ENCODE measurements at places on chromosomes 13 and 19.

- no peak for DNase-seq
Measured at GRCh38 chr13:113589251-113589960, 4.9 kb downstream of the TFDP1 start.

DNA sequence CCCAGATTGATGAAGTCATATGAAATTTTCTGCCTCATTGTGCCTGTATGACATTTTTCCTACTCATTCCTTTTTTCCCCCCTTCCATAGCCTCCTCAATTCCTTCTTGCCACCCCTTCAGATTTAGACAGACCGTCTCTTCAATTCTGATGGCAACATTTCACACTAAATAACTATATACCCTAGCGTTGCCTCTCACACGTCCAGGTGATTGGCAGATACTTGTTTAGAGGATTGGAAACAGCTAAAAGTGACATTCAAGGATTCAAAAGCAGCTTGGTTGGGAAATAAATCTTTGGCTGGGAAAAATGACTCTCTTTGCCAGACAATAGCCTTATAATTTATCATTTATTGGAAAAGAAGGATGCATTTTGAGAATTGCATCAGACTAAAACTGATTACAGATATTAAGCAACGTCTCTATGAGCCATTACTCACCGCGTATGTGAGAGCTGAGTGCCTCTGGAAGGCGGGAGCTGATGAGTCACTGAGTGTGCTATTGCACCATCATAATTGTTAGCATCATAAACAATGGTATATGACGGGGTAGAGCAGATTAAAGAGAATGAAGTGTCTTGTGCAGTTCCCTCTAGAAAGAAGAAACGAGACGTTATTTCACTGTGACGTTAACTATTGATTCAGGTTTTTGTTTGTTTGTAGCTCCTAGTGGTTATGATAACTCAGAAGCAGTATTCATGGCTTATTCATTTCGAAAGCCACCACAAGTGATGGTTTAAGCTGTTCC lies 61.1 kb upstream of the FAM216B start:
- DNase-seq = no peak

DNA sequence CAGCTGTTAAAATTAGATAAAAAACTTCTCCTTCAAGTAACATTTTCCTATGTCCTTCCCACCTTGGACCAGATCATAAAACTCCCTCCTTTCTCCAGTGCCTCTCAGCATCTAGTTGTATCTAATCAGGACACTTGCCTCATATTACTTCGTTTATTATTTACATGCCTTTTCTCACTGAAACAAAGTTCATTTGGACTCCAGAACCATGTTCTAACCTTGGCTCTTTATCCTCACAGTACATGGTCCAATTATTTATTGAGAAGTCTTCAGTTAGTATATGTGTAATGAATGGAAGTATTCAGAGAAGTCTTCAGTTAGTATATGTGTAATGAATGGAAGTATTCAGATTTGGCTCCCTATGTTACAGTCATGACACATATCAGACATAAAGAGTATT lies 342.7 kb downstream of the OXGR1 start:
- DNase-seq = no peak

GRCh38 chr19:35000647-35001501 lies 751 bp downstream of the GRAMD1A start:
- DNase-seq = no peak

DNA sequence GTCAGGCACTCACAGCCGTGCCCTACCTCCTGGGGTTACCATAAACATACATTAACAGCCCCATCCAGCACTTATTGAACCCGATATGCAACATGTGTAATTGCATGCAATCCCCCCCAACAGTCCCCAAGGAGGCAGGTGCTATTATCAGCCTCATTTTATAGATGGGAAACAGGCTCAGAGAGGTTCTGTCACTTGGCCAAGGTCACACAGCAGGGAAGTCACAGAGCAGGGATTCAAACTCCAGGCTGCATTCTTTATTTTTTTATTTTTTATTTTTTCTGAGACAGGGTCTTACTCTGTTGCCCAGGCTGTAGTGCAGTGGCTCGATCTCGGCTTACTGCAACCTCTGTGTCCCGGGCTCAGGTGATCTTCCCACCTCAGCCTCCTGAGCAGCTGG lies 38.4 kb upstream of the TNFAIP8L1 start:
- DNase-seq = no peak

- DNase-seq = no peak
Measured at GRCh38 chr13:47407808-47408207, 511.0 kb upstream of the HTR2A start.

- DNase-seq = peak; percentile 79
Measured at GRCh38 chr13:73765651-73766384, 368.4 kb downstream of the KLF12 start.

DNA sequence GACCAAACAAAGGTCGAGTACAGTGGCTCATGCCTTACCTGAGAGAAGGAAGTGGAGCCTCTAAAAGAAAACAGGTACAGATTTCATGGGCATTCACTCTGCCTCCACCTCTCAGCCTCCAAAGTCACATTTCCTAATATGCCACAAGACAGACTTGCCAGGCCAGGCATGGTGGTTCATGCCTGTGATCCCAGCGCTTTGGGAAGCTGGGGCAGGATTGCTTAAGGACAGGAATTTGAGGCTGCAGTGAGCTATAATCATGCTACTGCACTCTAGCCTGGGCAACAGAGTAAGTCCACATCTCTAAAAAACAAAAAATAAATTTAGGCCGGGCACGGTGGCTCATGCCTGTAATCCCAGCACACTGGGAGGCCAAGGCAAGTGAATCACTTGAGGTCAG lies 10.9 kb upstream of the DNMT1 start:
- DNase-seq = no peak

- no peak for DNase-seq
Measured at GRCh38 chr13:36456577-36456976, 24.3 kb downstream of the CCNA1 start.

GRCh38 chr19:48344892-48345291 lies 18.8 kb downstream of the TMEM143 start:
- DNase-seq = no peak

- DNase-seq = no peak
Measured at GRCh38 chr13:85657942-85658341, 141.3 kb downstream of the SLITRK6 start.

DNA sequence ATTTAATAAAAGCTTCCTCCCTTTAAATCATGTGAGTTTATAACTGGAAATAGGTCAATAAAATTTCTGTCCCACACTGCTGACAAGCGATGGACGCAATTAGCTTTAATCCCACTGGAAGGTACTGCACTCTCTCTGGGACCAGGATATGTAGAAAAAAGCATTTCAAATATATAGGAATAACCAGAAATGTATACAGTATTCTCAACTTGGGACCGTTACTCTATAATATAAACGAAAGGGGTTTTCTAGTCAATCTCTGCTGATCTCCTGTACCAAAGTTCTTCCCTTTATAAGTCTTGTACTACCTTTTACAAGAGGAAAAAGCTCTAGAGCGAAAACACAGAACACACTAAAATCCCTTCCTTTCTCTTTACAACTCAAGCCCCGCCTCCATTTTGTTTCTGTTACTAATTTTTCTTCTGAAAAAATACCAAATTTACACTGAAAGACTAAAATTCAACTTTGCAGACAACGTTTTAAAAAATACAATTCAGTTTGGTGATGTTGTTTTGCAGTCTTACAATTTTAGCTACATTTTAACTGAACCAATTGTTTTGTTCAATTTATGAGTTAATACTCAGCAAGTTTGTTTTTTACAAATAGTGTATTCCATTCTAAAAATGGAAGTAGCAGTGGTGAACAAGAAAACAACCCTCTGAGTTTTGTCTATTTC lies 1.7 kb upstream of the USPL1 start:
- DNase-seq = no peak

DNA sequence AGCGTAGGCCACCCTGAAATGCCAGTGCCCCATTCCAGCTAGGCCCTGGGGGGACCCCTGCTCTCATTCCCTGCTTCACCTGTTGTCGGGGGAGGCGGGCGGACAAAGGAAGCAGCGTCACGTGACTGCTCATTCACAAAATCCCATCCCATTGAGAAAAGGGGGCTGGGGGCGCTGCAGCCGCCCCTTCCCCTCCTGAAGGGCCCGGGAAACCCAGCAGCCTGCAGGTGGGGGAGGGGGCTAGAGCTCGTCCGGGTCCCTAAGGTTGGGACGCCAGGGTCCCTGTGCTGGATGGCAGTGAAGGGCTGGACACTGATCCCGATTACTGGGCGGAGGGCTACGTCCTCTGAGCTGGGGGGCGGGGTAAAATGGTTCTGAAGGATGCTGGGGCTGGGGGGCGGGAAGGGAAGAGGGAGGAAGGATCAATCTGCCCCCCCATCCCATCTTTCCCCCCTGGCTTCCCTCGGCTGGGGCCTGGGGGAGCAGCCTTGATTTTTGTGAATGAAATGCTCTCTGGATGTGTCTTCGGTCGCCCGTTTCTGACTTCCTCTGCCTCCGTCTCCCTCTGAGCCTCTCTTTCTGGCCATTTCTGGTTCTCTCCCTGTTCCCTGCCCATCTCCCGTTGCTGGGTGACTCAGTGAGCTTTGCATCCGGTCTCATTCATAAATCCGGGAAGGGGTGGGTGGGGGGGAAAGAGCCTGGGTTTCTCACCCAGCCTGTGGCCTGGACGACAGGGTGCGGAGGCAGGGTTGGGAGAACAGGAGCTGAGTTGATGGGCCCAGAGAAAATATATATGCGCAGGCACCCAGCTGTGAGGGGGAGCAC lies 816 bp downstream of the SPRED3 start:
- no peak for DNase-seq

DNA sequence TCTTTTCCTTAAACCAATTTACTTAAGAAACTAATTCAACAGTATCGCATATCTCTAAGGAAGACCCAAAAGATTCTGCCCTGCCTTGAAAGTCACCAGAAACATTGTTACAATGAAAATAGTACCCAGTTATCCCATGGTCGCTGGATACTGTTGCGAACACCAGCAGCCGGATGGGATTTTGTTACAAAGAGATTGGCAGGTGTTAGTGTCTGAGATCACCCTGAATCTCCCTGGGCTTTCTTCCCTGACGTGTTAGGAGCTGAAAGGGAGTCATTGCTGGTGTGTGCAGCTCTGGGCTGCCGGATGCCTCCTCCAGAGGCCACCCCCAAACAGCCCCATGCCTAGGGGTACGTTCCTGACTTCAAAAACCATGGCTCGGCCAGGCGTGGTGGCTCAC lies 38.2 kb downstream of the PTPRS start:
- no peak for DNase-seq

DNA sequence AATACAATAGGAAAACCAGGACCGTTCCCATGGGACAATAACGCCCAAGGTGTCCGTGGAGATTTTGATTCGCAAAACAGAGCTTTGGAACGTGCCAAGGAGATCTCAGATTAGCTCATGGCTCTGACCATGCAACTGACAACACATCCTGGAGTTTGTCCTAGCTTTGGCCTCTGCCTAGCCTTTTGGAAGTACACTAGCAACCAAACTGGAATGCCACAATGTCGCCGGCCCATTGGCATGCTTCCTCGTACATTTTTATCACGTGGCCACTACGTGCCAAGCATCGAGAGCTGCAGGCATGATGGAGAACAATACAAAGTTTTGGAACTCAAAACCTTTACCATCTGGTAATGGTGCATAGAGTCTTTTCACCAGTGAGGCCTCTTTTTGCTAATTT lies 256.5 kb downstream of the DCLK1 start:
- no peak for DNase-seq

- no peak for DNase-seq
Measured at GRCh38 chr13:113648216-113648610, 9.8 kb downstream of the ATP4B start.

GRCh38 chr19:29662604-29663404 lies 2.5 kb upstream of the PLEKHF1 start:
- no peak for DNase-seq

Data from NT2/D1 (cell line).